ENCODE measurements at places on chromosomes 12 and 14.
A peak's percentile ranks its signal among the peaks of the same experiment; 100 is the strongest.

- no peak for ATAC-seq
Observed at GRCh38 chr12:51349026-51349425, 2.5 kb upstream of the CELA1 start.

GRCh38 chr12:80894179-80894578 is 43.6 kb downstream of the LIN7A start:
- no peak for ATAC-seq

- ATAC-seq: no peak
Observed at GRCh38 chr14:59245809-59246295, 57.4 kb downstream of the DAAM1 start.

GRCh38 chr12:132333766-132334165 is 4.4 kb upstream of the GALNT9 start:
- no peak for ATAC-seq

DNA sequence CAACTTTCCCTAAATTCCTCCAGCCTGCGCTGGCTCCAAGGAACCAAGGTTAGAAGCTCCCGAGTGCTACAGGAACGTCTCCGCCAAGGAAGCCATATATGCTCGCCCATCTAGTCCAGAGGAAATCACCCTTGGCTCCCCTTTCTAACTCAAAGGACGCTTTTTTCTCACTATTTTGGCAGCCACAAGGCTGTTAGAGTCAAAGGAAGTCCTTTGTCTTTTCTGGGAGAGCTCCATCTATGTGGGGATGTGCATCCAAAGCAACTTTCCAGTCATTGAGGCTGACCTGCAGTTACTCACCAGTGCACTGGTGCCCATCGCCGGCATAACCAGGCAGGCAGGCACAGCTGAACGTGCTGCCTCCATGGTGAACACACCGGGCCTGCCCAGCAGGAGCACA is 37.6 kb downstream of the RTRAF start:
- no peak for ATAC-seq

DNA sequence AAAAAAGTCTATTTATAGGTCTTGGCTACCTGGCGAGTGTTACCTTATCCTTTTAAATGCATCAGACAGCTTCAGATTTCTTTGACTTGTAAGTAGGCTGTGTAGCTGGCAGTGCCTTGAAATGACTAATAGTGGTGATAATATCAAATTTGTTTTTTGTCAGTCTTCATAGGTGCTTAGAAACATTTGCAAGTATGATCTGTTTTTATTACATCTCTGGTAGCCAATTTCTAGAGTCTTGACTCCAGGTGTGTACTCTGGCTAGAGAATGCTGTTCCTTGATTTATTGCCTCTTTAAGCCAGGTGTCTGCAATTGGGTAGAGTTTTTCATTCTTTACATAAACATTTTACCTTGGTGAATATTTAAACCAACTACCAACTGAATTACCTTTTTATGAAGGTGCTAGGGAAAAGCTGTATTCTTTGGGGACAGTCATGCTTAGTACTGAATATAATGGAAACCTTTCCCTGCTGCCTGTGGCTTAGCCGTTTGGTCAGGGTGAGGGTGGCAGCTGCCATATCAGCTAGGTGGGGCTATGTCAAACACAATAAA is 32.6 kb downstream of the MLXIP start:
- peak; percentile 56 for ATAC-seq

GRCh38 chr14:21057803-21058675 is at the start of gene RNASE8:
RNASE8 (plus strand) TSS chr14:21057822; CDS start chr14:21057893, 71 bp downstream.
- no peak for ATAC-seq

DNA sequence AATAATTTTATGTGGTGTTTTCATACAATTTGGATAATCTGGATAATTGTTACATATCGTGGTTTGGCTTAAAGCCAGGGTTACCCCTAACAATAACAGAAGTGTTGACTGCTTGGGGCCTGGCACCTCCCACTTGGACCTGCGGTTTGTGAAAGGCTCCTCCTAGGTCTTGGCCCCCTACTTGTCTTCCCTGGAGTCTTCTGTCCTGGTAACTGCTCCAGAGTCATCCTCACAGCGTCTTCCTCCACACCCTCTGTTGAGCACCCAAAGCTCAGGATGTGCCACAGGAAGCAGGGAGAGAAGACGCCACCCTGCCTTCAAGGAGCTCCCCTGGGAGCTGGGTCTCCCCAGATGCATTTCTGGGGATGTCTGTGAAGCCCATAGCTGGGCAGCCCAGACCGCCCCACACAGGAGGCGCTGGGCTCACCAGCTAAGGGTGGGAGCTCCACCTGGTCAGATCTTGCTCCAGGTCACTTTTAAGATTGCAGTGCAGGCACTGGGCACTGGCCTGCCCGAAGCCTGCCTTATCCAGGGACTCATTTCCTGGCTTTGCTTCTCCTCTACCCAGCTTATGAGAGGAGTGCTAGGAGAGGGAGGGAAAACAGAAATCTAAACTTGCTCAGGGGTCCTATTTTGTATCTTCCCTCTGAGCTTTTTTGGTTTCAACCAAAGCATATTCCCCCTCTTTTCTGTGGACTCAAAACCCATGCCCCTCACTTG is 98.2 kb downstream of the ZFP36L1 start:
- no peak for ATAC-seq

DNA sequence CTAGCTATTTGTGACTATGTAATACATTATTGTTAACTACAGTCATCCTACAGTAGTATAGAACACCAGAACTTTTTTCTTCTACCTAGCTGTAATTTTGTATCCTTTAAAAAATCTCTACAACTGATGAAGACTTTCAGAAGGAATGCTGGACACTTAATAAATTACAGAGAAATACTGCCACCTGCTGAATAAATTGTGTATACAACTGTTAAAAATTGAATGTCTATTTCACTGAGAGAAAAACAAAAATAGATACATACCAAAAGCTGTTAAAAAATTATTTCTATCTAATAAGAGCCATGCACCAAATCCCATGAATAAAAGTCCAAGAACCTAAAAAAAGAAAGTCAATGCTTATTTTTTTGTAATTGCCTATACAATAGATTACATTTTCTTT is 6.6 kb downstream of the TSPAN19 start:
- ATAC-seq: no peak

GRCh38 chr14:26531894-26532293 is 65.9 kb downstream of the NOVA1 start:
- no peak for ATAC-seq

GRCh38 chr12:31476437-31476836 is 114.5 kb downstream of the DENND5B start:
- no peak for ATAC-seq

DNA sequence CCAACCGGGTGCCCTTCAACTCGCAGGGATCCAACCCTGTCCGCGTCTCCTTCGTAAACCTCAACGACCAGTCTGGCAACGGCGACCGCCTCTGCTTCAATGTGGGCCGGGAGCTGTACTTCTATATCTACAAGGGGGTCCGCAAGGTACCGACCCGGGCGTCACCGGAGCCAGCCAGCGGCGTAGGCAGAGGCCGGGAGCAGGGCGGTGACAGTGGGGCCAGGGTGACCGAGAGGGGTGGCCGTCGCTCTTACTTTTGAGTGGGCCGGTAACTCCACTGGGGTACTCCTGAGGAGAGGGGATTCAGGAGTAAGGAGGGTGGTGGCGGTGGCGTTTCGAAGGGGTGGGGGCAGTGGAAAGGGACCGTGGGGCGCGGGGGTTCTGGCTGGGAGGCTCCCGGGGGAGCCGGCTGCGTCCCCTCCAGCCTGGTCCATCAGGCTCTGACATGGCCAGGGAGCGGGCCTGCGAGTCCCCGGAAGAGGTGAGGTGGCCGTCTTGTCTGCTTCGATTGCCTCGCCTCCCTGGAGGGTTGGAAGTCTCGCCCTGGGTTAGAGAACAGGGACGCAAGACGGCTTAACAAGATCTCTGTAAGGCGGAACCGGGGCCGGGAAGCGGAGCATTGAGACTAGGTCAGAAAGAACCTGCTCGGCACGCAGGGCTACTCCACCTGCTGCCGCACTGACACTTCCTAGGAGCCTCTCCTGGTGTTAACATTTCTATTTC is 491 bp downstream of the WDR20 start:
- peak; percentile 13 for ATAC-seq

GRCh38 chr12:46365951-46366379 is 6.6 kb downstream of the SLC38A2 start:
- no peak for ATAC-seq

- peak; percentile 82 for ATAC-seq
Observed at GRCh38 chr12:26748741-26749431, 84.1 kb downstream of the ITPR2 start.

- ATAC-seq: no peak
Observed at GRCh38 chr12:113837528-113838296, 128.4 kb downstream of the RBM19 start.

DNA sequence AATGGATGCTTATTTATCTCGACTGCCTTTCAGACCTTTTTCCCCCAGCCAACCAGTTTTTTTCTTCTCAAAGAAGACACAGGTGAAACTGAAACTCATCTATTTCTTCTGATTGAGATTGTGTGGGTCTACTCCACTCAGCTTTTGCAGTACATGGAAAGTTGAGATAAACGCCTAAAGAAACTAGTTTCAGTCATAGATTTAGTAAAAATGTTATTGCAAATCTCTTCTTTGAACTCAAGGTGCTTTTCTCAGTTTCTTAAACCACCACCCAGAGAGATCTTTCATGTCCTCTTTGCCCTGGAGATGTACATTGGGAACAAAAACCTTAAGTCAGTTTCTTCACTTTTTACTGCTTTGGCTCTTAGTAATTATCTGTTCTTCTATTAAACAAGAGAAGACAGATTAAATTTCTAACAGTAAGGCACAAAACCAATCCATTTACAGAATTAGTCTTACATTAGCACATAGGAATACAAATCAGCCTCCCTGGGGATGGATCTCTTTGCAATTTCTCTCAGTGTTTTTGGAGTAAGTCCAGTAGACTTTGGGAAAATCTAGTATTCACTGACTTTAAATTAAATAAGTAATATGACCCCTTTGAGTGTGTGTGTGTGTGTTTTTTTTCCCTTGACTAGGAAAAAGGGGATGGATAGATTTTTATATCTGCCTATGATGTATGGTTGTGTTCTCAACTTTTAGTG is 11.6 kb downstream of the FBXW8 start:
- peak; percentile 42 for ATAC-seq

GRCh38 chr12:111557271-111558106 is 41.6 kb downstream of the ATXN2 start:
- peak; percentile 43 for ATAC-seq
